ENCODE measurements at places on chromosomes 6 and 20. TPM values are rescaled to one million over a fixed set of nuclear protein-coding genes. Genes with fewer than 3 reads are reported as not detected.

LIN28B gene
- 1.4 TPM for total RNA-seq

UTRN gene
- 13.4 TPM for total RNA-seq

RRP36 gene
- total RNA-seq: 74.7 TPM

RAB44 gene
- 0.02 TPM for total RNA-seq

SLC17A2 gene
- not detected for total RNA-seq

PACRG gene
- not detected for total RNA-seq

OXT gene
- not detected for total RNA-seq

RUNX2 gene
- total RNA-seq: 1.0 TPM

FOXF2 gene
- total RNA-seq: 18.6 TPM

TREM2 gene
- total RNA-seq: not detected

CD83 gene
- total RNA-seq: 1.9 TPM

SPEF1 gene
- 2.3 TPM for total RNA-seq

CDS2 gene
- 56.8 TPM for total RNA-seq

EFCAB8 gene
- not detected for total RNA-seq

RHAG gene
- 0.07 TPM for total RNA-seq

SCUBE3 gene
- 0.05 TPM for total RNA-seq

MOG gene
- not detected for total RNA-seq

CRYBG1 gene
- total RNA-seq: 0.64 TPM

ISM1 gene
- 0.44 TPM for total RNA-seq

BPIFA1 gene
- not detected for total RNA-seq

SNRPB gene
- 1,046 TPM for total RNA-seq

TBX18 gene
- 19.0 TPM for total RNA-seq
